ENCODE measurements at places on chromosomes 3 and 15.
A peak's percentile ranks its signal among the peaks of the same experiment; 100 is the strongest.

- DNase-seq = no peak
These were observed 72.1 kb downstream of the ANO10 start for GRCh38 chr3:43549626-43550290.

DNA sequence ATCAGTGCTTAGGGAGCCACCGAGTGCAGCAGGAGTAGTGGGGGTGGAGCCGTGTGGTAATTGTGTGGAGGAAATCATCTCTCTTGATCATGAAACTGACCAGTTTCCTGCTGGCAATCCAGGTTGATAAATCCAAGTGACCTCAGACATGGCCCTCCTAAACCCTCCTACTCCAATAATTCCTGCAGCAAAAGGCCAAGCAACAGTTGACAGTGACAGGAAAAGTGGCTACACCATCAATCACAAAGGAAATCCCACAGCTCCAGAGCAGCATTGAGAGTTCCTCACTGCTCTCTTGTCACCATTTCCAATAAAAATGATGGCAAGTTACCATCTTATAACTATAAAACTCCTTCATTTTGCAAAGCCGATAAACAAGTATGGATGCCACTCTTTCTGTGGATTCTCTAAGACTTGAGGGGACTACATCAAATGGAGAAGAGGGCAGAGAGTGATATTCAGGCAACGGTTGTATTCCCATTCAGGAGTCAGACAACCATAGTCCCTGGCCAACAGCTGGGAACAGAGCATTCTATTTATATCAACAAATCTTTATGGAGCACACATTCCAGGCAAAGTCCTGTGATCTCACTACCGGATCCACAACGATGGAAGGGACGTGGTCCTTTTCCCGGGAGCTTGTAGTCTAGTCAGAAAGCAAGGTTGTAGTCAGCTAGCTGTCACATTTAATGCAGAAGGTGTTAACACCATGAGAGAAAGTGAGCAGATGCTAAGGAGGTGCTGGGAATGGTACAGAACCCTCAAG, 312.5 kb upstream of the CTNNB1 start:
- no peak for DNase-seq

DNA sequence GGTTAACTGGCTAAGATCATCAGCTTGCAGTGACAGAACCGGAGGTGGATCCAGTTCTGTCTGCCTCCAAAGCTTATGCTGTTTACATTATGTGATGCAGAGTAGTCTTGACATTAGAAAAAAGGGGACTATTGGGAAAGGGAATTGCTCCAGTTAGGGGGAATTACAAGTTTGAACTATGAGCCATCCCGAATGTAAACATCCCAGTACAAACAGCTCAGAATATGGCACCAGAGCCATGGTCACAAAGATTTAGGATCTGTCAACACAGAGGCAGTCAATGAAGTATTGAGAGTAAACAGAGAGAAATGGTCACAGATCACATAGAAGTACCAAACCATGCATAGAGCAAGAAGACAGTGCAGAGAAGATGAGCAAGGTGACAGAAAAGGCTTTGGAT, 39.8 kb upstream of the CRTC3 start:
- no peak for DNase-seq

DNA sequence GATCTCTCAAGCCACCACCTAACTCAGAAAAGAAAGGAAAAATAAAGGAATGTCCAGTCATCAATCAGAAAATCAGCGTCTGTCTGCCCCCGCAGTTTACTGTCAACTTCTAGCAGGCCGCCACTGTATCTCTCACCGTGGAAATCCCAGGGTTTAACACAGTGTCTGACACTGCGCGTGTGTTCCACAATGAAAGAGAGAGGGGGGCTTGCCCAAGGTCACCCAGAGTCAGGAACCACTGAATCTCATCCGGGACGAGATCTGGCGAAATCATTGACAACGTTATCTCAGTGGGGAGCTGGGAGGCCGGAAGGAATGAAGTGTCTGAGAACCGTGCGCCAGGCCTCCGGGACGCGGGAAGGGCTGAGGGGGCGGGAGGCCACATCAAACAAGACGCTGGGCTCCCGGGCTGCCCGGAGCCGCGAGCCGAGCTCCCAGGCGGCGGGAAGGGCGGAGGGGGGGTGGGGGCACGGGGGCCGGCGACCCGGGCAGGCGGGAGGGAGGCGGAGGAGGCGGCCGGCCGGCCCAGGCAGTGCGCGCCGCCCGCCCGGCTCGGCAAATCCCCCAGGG, 2.2 kb upstream of the HES1 start:
- DNase-seq = peak; percentile 70

DNA sequence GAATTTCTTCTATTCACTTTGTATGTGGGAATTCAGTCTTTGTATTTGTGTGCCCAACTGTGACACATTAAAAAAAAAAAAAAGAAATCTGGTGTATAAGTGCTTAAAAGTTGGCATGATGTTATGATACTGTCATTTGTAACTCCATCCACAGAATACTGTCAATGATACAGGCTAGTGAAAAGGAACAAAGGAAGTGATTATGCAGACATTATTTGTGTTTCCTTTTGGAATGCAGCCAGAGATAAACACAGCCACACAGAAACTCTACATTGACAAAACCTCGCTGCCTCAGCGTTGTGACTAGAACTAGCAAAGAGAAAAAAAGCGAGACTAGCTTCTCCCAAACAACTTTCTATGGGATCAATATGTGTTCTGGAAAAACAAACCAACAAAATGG, 519.2 kb upstream of the AGTR1 start:
- no peak for DNase-seq

- no peak for DNase-seq
These were observed 46.5 kb downstream of the CPA3 start for GRCh38 chr3:148911592-148911991.

- DNase-seq = no peak
These were observed 27.2 kb downstream of the SNX1 start for GRCh38 chr15:64122936-64123351.

DNA sequence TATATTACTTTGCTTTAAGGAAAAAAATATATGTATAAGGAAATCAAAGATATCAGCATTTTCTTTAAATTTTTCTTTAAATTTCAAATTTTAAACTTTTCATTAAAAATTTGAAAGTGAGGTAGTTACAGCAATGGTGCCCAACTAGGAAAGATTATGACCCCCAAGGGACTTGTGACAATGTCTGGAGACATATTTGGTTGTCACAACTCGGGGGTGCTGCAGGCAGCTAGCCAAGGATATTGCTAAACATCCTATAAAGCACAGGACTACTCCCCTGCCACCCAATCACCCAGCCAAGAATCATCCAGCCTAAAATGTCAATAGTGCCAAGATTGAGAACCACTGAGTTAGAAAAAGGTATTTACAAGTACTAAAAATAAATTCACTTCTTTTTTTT, 57.3 kb downstream of the SLC4A7 start:
- DNase-seq = no peak
